ENCODE measurements at places on chromosomes 11 and 22. TPM values are rescaled to one million over a fixed set of nuclear protein-coding genes. Genes with fewer than 3 reads are reported as not detected.

CNGA4 gene
- total RNA-seq = 0.09 TPM

OR51B2 gene
- total RNA-seq = not detected

GRK2 gene
- total RNA-seq = 23.3 TPM

F2 gene
- 0.16 TPM for total RNA-seq

GAS2L1 gene
- total RNA-seq = 5.0 TPM

RFPL1 gene
- total RNA-seq = not detected

MRGPRX4 gene
- not detected for total RNA-seq

OR52N4 gene
- total RNA-seq = not detected

RBFOX2 gene
- 189 TPM for total RNA-seq

PRG3 gene
- total RNA-seq = not detected
